Activated CD4-positive, alpha-beta T cell treated with anti-CD3 and anti-CD28 coated beads, Interleukin-2, Interleukin-6, amounts not matched to agents 100 ng/mL and 50 ng/mL, durations not matched to agents 16 hours and 8 hours (primary cell): ENCODE measurements at places on chromosomes 3 and 15.

DNA sequence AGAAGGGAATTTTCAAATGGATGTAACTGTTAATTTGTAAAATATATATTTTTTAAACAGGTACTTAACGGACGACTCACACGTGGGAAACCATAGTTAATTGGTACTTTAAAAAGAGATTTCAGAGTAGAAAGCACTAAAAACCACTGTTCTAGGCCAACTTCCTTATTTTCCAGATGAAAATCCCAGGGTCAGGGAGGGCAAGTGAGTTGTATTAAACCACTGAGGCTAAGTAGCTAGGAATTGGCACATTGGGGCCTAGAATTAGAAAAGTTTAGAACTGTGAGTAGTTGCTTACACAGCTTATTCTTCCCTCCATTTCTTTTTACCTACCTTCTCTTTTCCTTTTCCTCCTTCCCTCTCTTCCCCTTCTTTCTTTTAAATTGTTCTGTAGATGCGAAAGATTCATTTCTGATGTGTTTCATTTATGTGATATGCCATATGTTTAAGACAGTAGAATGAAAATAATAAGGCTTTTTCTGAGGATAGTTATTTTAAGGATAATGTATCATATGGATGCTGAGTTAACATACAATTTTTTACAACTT is 4.1 kb upstream of the UTS2B start:
- no peak for DNase-seq

DNA sequence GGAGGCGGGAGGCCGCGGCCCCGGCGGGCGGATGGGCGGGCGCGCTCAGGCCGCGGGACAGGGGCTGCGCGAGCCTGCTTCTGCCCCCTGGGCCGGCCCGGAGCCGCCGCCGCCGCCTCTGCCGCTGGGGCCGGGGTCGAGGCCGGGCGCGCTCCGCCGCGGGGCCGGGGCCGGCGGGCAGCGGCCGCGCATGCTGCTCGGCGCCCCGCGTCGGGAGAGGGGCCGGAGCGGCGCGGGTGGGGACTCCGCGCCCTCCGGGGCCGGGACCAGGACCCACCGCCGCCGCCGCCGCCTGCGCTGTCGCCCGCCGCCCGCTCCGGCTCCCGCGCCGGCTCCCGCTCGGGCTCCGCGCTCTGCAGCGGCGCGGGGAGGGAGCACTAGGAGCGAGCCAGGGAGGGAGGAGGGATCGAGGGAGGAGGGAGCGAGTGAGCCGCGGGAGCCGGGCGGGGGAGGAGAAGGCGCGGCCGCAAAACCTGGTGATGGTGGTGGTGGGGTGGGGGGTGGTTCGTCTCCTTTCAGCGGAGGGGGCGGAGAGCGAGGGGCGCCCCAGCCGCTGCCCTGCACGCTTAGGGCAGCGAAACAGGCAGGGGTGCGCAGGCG is at the start of gene LINGO1:
LINGO1 (minus strand) TSS at position 379 of the 600 bp plus-strand sequence. CDS start 597 bp downstream, outside the sequence.
- no peak for DNase-seq

GRCh38 chr3:152893647-152894046 is 58.7 kb downstream of the P2RY1 start:
- DNase-seq, result no peak

- DNase-seq, result peak; percentile 55
These were observed 150.5 kb downstream of the CFAP20DC start for GRCh38 chr3:58899159-58899952.

- DNase-seq, result no peak
These were observed 561 bp upstream of the OSTN start for GRCh38 chr3:191198480-191198879.

DNA sequence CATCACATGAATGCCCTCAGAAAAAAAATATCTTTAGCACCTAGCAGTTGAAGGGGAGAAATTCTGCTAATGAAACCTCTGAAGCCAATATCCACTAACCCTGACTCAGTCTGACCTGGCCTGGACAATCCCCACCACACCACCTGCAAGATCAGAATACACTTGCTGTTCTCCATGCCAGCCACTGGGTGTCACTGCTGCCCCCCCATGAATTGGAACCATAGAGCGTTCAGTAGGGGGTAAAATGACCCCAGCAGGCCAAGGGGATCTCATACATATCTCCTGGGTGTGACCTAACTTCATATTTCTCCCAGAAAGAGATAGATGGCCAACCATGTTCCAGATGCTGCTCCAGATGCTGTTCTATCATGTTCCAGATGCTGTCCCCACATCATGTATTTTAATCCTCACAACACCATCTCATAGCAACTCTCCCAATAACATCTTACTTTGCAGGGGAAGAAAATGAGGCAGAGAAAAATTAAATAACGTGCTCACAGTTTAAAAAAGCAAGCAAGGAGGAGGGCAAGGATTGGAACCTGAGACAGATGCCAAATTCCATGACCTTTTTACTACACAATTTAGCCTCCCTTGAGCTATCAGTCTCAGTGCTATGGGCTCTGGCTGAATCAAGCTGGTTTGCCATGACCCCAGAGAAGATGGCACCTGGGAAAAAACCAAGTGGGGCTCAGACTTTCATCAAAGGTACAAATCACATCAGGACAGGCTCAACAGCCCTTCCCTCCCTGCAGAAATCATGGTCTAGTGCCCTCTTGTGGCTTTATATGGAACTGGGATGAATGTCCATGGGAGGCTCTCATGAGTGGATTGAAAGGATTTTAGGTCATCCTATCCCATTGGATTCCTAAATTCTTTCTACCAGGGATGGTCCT is 12.4 kb downstream of the NTRK3 start:
- peak; percentile 51 for DNase-seq
